ENCODE measurements at places on chromosomes 4 and X.

- DNase-seq: no peak
Measured at GRCh38 chr4:4784379-4784778, 75.1 kb upstream of the MSX1 start.

DNA sequence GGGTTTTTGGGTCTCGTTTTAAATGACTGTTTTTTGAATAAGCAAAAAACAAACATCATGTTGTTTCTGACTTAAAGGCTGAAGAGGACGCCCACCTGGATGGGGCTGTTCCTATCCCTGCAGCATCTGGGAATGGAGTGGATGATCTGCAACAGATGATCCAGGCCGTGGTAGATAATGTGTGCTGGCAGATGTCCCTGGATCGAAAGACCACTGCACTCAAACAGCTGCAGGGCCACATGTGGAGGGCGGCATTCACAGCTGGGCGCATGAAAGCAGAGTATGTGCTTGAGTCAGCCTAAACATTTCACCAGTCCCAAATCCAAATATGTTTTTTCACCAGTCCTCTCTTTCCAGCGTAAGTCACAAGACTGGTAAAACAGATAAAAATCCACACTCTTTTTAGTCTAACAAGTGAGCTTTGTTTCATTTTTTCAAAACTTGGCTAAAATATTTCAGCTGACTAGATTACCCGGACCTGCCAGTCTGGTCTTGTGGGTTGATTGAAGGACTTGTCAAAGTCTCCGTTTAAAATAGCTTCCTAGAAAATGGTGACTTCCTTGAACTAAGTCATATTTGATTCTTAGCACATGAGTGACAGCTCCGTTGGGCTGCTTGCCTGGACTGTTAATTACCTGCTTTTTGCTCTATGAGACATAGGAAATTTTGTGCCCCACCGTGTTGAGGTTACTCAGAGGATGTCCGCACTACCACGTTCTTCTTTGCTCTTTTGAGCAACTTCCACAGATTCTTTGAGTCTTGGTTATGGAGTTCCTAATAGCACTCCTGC is 20.8 kb downstream of the ENOPH1 start:
- no peak for DNase-seq

DNA sequence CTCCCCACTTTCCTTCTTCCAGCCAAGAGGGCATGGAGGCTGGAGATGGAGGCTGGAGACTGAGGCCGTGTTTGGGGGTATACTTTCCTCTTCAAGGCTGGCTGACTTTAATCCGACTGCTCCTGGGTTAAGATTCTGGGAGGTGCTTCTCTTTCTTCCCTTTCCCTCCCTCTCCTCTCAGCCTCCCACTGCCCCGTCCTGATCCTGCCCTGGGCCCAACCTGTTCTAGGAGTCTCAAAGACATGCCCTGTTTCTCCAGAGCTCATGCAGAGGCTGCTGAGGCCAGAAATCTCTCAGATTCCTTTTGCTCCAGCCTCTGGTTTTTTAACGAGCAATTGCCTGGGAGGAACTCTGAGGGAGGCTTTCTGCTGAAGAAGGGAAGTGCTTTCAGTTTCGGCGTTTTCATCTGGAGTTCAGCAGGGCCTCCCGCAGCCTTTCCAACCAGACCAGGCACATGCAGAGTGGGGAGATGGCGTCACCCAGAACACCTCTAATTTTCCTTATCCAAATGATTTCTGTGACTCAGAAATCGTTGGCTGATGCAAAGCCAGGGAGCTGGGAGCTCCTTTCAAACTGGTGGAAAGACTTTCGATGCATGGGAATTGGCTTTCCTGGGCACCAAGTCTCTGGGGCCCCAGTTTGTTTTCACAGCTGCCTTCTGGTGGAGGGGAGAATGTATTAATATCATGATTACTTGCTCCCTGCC is 34.5 kb upstream of the FAM9C start:
- no peak for DNase-seq

DNA sequence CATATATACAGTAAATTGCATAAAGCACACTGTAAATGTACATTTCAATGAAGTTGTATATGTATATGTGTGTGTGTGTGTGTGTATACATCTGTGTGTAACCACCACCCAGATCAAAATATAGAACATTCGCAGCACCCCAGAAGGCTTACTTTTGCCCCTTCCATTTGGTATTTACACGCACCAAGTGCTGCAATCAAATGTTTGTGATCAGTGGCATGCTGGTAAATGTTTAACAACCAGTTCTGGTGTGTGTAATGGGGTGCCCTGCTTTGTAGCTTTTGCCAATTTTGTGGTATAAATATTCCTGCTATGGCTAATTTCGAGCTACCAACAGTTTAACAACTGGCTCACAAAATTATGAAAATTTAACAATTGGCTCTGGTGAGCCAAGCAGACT is 101.3 kb downstream of the RTL5 start:
- no peak for DNase-seq

GRCh38 chr4:164136180-164136616 is 617.7 kb upstream of the SMIM31 start:
- no peak for DNase-seq

DNA sequence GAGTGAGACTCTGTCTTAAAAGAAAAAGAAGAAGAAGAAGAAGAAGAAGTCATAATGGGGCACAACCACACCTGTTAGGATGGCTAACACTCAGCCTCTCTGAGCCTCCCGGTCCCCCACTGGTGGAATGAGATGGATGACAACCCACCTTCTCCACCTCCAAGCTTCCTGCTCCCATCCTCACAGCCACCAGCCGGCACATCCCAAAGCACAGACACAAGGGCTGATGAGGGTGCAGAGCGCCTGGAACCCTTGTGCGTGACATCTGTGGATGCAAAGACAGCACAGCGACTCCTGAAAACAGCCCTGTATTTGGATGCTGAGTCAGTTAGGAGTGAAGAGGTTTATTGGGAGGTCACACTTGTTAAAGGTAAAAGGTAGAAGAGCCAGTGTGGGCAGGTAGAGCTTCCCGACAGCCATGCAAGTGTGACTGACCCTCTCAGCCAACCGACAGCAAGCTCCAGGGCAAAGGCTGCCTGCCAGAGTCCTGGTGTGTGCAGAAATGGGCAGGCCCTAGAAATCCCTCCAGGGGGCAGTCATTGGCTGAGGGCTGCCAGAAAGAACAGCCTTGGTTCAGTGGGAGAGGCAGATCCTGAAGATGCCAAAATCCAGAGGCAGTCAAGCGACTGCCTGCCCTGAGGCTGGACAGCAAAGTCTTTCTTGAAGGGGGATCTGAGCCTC is 26.6 kb upstream of the MAN2B2 start:
- DNase-seq: no peak

DNA sequence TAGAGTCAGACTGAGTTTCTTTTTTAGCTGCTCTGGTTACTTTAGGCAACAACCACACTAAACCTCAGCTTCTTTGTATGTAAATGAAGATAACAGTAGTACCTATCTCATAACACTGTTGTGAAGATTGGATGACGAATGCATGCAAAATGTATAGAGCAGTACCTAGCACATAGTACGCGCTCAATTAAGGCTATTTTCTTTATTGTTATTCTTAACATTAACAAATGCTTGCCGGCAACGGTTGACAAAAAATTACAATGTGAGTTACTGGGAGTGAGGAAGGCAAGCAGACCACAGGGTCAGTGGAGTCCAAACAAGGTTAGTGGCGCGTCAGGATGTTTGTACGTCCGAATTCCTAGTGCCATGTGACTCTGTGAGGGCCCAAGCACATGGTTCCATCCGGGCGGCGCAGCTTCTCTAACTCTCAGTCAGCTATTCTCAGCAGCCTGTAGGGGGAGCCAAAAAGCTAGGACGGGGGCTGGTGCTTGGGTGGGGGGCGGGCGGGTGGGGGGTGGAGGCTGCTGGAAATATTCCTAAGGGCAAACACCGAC is 821 bp upstream of the NALF2 start:
- no peak for DNase-seq

- no peak for DNase-seq
Measured at GRCh38 chr4:56786955-56787354, 34.5 kb downstream of the SPINK2 start.

DNA sequence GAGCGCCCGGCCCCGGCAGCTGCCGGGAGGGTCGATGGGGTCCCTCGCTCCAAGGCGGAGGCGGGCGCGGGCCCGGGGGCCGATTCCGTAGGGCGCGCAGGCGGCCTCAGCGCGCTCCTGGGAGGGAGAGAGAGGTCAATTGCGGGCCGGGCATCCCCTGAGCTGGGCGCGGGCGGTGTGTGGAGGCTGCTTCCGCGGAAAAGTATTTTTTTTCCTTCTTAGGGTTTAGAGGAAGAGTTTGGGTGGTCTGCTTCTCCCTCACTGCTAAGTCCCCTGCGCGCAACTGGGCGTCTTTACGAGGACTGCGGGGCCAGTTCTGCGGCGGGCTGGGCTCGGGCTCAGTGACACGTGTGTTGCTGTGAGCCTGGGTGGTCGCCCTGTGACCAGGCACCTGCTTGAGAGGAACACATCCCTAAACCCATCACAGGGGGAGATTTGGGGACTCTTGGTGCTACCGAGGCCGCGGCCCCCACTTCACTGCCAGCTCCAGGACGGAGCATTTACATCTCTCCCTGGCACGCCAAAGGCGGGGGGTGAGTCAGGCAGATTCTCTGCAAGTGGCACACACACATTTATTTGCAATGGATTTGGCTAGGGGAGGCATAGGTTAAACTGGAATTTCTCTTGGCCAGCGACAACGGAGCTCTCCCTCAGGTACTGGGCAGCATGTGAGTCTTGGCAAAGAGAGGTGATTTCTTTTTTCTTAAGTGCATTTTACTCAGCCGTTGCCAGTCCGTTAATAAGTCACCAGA is 151.2 kb upstream of the SLC4A4 start:
- peak; percentile 10 for DNase-seq

GRCh38 chr4:48081196-48081595 is 52.9 kb downstream of the TXK start:
- no peak for DNase-seq

DNA sequence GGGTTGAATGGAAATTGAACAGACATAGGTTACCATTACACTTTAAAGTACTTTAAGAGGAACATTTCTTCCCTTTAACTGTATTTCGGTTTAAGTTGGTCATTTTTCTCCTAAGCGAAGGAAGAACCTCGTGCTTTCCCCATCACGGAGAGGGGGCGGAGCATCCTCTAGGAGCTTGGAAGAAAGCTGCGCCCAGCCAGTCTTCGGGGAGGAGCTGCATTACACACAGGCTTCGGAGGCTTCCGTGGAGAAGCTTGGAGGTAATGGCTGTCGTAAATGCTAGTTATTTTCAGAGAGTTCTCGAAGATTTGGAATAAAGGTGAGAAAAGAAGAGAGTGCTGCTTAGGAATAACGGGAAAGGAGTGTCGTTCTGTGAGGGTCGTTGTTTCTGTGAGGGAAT is at the start of gene PWWP3B:
PWWP3B (plus strand) TSS at position 199 of the 400 bp plus-strand sequence. CDS start 37,128 bp downstream, outside the sequence.
- DNase-seq: no peak

DNA sequence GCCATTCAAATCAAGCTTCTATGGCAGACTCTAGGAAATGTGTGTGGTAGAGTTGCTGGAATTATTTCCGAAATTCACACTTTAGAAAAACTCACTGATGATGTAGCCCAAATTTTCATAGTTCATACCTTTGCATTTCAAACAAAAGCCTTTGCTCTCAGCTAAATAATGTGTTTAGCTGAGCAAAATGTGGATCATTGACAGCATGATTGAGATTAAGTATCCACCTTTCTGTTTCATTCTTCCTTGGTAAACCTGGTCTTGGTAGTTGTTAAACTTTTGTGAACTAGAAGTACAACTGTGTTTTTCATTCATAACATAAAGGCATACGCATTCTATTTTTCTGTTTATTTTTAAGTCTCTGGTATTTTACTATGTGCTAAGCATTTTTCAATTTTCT is 7.2 kb downstream of the PCDH7 start:
- DNase-seq: no peak

GRCh38 chr4:169167957-169168858 is 102.5 kb downstream of the SH3RF1 start:
- no peak for DNase-seq
